ENCODE measurements at places on chromosomes 7 and 10.

- no peak for DNase-seq
Observed at GRCh38 chr7:135976312-135977006, 700 bp downstream of the MTPN start.

DNA sequence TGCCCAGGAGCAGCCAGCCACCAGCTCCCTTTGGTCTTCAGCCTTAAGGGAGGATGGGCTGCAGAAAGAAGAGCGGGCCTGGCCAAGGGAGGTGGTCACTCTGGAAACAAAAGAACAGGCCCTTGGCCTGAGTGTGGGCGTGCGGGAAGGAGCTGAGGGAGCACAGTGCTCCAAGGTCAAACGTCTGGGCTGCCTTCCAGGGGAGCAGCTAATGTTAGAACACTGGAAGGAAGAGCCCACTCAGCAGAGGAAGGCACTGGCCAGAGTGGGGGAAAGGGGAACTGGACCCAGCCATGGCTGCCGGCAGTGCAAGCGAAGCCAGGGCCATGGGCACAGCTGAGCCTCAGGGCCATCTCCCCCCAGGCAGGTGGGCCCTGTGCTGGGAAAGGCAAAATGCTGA lies 42.7 kb downstream of the FAM53B start:
- peak; percentile 11 for DNase-seq

DNA sequence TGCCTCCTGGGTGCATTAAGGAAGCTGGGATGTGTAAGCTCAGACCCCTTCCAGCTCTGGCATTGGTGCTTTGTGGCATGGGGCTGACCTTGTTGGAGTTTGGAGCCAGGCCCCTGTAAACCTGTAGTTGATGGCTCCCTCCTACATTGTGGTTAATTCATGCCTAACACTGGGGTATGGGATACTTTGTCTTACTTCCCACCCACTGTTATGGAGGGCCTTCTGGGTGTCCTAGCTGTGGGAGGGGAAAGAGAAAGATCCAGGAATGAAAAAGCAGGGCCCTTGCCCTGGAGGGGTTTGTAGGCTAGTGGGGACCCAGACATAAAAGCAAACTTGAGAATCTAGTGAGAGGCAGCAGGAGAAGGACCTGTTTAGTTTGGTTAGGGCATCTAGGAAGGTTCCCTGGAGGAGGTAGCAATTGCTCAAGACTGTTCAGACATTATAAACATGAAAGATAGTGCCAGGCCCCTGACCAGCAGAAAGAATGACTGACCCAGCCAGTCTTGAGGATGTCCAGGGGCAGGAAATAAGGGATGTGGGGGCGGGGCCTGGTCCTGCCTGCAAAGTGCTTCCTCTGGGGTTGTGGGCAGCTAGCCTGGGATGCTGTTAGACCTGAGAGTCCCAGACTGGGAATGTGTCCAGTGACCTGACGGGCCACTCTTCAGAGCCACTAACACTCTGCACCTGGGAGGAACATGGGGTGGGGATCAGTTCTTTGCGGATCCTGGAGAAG lies 6.6 kb downstream of the ADAMTS14 start:
- no peak for DNase-seq

DNA sequence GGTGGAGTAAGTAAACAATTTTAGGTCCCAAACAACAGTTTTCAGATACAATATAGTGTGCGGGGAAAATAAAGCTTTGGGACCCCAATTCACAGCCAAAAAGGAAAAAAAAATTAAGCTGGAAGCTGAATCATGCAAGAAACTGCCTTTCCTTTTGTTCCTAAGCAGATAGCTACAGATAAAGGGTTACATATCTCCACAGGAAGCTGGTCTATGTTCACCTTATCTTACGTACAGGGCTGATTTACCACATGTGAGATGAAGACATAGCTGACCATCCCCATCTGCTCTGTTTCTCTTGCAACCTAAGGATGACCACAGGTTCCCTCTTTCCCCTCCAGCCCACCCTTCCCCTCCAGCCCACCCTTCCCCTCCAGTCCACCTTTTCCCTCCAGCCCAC lies 14.2 kb upstream of the PFKP start:
- no peak for DNase-seq

- no peak for DNase-seq
Observed at GRCh38 chr10:46552526-46553237, 3.8 kb downstream of the GPRIN2 start.

- DNase-seq: no peak
Observed at GRCh38 chr10:129192344-129193128, 274.5 kb upstream of the MGMT start.

DNA sequence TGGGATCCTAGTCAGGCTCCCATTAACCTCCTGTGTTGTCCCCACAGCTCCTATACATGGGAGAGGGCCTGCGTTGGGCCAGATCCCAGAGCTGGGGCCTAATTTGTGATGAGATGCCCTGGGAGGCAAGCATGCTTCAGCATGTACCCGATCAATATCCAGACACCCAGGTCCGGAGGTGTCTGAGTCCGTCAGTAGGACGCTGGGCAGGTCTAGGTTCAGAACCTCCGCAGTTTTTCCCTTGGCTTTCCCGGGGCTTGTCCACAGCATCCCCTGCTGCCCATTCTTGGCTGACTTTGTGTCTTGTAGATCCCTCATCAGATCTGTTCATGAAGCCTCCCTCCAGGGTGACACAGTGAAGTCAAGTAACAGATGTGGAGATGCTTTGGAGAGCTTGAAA lies 32.7 kb upstream of the RBAK start:
- DNase-seq: no peak

DNA sequence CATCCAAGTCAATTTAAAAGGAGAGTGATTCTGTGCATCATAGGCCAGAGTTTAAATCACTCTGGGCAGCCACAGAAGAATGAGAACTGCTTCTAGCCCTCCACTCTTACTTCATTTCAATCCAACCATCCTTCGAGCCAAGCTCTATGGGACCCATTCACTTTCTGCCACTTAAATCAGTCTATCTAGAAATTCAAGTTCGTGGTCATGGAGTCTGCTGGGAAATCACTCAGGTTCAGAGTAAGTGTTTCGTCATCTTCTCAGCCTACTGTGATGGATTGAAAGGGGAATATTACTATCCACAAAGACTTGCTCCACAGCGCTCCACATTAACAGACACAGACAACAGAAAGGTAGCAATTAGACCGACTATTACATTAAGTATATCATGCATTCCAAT lies 4.6 kb downstream of the DCLRE1C start:
- no peak for DNase-seq

- no peak for DNase-seq
Observed at GRCh38 chr7:17070231-17070708, 188.5 kb upstream of the AGR3 start.

DNA sequence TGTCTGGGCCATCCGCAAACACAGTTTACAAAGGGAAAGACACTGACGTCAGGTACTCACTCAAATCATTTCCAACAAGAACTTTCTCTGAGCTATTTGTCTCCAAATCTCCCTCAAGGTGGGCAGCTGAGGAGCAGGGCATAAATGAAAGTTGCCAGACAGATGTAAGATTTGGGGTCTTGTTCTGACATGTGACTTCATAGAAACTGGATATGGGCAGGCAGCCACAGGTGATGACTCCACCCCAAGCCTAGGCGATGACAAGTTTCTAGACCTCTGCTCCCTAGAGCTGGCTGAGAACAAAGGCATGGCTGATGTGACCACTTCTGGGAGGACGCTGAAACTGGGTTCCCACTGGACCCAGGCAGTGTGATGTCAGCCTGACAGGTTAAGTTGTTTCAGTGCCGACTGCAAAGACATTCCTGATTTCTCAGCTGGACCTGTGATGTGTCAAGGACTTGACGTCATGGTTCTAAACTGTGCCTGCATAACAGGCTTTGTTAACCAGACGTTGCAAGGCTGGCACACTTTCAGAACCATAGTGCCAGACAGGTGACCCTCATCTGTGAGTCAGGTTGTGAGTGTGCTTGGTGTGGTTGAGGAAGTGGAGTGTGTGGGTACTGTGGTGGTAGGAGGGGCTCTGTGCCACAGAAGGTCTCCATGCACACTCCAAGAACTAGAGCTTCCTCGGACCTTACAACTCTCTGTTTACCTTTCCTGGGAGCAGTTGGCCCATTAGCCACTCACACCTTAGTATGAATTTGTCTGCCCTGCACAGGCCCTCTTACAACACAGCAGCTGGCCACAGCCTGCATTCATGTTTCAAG lies 39.9 kb upstream of the EBF3 start:
- DNase-seq: no peak

DNA sequence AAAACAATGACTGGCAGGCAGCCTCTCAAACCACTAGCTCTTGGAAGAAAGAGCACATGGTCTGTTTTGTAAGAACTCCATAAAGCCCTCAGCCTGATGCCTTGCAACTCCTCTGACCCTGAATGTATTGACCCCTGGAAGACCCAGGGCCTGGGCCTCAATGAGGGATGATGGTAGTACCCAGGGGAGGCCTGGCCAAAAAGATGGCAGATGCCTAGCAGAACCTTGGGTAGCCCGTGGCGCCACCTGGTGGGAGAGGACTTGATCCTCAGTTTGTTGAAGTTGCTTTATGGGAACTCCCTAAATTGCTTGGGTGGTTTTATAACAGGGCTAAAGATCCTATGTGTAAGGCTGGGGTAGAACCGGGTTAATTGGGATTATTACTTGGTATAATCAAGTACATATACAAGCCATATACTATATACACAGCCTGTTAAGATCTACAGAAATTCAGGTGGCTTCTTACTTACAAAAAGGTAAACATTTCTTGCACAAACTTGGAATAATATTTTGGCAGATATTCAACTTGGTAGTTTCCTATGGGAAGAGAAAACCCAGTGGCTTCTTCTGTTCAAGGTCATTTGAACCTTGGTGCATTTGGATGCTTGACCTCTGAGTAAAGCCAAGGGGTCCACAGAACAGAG lies 95.8 kb upstream of the CACUL1 start:
- no peak for DNase-seq

DNA sequence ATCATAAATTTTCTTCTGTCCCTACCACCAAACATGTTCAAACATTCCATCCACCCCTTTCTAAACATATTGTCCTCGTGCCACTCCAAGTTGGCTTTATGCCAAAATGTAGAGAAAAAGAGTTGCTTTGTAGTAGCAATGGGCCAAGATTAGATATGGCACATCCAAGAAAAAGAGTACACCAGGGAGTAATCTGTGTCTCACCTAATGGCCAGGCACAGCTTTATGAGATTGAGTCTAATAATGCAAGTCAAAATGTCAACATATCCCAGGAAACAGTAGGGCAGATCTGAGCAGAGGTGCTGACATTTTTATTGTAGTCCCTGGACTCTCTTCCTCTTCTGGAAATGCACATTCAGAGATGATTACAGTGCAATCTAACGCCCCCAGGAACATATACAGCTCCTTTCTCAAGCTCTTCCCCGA lies 5.7 kb upstream of the OR6V1 start:
- DNase-seq: no peak

DNA sequence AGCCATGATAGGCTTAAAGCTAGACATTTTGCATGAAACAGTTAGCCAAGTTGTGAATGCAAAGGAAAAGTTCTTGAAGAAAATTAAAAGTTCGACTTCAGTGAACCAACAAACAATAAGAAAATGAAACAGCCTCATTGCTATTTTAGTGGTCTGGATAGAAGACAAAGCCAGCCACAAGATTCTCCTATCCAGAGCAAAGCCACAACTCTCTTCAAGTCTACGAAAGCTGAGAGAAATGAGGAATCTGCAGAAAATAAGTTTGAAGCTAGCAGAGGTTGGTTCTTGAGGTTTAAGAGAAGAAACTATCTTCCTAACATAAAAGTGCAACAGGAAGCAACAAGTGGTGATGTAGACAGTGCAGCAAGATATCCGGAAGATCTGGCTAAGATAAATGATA lies 271.4 kb upstream of the GRM3 start:
- no peak for DNase-seq

DNA sequence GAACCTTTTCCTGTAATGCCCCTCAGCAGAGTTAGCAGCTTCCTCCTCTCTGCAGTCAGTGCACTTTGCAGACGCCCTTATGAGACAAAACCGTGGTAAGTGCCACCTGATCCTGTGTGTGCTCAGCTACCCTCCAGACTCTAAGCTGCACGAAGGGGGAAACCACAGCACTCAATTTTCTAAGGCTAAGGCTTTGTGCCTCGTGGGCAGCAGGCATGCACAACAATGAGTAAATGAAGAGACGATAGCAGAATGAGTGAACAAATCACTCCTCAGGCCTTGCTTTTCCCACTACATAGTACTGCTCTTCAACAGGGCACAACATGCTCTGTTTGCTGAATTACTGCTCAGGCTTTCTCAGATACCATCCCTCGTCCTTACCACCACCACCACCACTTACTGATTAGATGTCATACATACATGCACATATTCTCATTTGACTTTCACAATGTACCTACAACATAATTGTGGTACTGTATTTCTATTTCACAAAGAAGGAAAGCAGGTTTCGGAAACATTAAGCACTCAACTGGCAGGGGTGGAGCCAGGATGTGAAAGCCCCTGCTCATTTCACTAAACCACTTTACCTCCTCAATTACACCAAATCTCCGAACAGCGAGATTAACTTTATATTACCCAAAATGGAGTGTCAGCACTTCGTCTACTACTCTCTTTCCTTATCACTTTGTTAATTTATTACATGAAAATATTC lies 85.4 kb downstream of the ICA1 start:
- DNase-seq: no peak

DNA sequence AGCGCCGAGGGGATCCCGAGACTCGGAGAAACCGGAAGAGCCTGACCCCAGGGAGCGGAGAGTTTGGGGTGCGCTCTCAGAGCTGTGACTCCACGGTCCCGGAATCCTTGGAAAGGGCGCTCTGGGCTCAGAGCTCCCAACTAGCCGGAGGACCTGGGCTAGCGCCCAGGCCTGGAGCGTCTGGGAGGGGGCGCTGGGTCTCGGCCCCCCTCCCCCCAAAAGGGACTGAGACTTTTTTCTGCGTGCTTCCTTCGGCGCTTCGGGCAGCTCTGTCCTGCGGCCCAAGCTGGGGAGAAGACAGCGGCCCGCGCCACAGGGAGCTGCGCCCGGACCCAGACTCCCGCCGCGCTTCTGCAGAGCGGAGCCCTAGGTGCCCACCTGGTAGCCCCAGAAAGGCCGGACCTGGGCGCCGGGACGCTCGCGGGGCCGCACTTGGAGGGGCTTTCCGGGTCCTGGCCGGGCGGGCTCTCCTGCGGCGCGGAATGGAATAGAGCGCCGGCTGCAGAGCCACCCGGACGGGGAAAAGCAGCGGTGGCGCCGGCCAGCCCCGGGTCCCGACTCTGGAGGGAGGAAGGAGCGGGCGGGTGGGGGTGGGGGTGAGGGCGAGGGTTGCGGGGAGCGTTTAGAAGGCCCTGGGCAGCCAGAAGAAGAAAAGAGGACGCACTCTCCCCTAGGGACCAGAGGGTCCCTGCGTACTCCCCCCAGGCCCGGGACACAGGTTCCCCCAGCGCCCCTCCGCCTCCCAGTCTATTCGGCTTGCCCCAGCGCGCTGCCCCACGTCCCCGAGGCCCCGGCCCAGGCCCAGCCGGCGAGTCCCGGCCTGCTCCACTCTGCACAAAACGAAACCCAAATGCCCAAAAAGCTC lies 4.7 kb downstream of the ZNF503 start:
- no peak for DNase-seq

- no peak for DNase-seq
Observed at GRCh38 chr7:151238924-151239836, 6.9 kb downstream of the CHPF2 start.

DNA sequence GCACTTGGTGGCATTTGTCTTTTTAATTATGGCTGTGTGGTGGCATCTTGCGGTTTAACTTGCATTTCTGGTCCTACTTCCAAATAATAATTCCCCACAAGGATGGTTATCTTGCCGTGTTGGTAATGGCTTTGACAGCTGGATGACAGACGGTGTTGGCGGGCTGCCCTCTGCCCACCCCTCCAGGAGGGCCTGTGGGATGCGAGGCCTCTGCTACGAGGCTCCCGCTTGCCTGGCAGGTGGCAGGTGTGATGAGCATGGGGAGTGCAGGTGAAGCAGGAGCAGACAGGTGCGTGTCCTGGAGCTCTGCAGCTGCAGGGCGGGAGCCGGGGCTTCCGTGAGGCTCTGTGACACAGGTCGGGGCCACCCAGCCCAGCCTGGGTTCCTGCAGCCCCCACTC lies 11.8 kb downstream of the INPP5A start:
- no peak for DNase-seq

All from AG04450 (cell line).